ENCODE measurements at places on chromosomes 7 and 10.
A peak's percentile ranks its signal among the peaks of the same experiment; 100 is the strongest.

- DNase-seq = no peak
Measured at GRCh38 chr10:126634911-126635310, 35.6 kb downstream of the C10orf90 start.

DNA sequence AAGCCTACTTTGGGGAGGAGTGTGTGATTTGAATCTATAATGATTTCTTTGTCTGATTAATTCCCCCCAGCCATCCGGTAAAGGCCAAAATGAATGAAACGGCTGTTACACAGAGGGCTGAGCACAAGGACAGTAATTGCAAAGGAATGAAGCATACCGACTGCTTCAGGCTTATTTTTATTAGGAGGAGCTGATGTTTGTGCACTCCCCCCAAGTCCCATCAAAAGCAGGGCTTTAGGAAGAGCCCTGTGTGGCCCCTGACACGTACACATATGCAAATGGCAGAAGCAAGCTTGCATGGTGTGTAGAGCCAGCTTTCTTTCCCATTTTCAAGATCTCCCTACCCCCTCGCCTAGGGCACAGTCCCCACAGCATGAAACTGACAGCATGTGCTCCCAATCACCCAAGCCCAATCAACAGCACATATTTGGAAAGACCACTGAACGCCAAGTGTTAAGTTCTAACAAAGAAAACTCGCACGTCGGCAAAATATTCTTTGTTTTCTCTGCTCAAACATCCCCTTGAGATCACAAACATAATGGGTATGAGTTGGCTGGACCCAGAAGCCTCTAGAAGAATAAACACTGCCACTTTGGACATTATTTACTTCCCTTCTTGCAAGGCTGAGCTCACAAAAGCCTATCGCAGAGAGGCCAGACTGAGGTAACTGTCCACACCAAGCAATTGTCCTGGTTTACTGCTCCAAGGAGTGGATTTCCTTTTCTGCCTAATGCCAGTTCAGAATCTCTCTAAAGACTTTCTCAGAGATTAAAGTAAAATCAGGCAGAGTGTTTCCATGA is 143.0 kb downstream of the CUBN start:
- no peak for DNase-seq

GRCh38 chr7:96055717-96056116 is 266.2 kb downstream of the SLC25A13 start:
- DNase-seq = no peak

- DNase-seq = peak; percentile 53
Measured at GRCh38 chr10:11602358-11602757, 9.1 kb downstream of the USP6NL start.

GRCh38 chr7:128781126-128781525 is 5.5 kb upstream of the OPN1SW start:
- DNase-seq = no peak

DNA sequence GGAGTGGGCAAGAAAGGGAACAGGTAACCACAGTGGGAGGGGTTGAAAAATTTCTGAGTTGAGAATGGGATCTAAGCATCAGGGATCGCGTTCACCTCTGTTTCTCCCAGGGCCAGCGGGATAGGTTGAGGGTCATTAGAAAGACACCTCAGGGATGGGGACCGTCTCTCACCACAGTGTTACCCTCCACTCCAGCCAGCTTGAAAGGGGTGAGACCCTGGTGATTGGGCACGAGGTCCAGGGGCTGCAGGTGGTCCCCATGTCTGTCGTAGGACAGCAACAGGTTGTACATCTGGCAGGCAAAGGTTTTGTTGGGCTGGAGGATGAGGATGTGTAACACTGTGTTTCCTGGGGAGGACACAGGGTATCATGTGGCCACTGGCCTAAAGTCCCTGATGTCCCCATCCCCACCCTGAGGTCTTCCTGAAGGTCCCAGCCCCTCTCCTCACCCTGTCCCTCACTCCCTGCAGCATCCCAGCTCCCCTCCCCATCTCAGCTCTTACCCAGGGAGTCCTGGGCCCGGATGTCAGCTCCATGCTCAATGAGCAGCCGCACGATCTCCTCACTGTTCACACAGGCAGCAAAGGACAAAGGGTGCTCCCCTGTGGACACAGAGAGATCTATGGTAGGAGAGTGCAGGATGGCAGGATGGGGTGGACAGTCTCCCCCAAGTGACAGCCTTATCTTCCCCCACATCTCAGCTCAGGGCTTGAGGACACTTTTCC is 9.1 kb downstream of the TRPV6 start:
- DNase-seq = no peak

- DNase-seq = peak; percentile 91
Measured at GRCh38 chr7:86469680-86470295, 173.9 kb upstream of the GRM3 start.

Measured in NAMALWA (cell line).